H9 (cell line): ENCODE measurements at places on chromosomes 2 and 18. TPM values are rescaled to one million over a fixed set of nuclear protein-coding genes. Genes with fewer than 3 reads are reported as not detected.

- H3K27me3 ChIP-seq, result peaks cover 40% of the 10 kb centered on the region
- DNase-seq, result no peak
- no peak overlapping the region for H3K27ac ChIP-seq
- peak overlapping the region; percentile 70 for H3K4me3 ChIP-seq
Measured at GRCh38 chr18:37567061-37567993, 1.7 kb upstream of the CELF4 start.

GRCh38 chr2:205571360-205571959 lies 110.8 kb upstream of the NRP2 start:
- no peak overlapping the region for H3K27ac ChIP-seq
- H3K27me3 ChIP-seq, result no peaks in the 10 kb centered on the region
- DNase-seq, result no peak
- peaks cover 12% of the 10 kb centered on the region for H3K36me3 ChIP-seq
- H3K4me1 ChIP-seq, result no peaks in the 10 kb centered on the region

- H3K36me3 ChIP-seq, result no peaks in the 10 kb centered on the region; the same call in 2 of the 3 replicates
- H3K27me3 ChIP-seq, result no peaks in the 10 kb centered on the region; the same call in 1 of the 2 replicates
Measured at GRCh38 chr18:43060020-43060419, 55.5 kb downstream of the RIT2 start.

LAMA1 gene
- 28.7 and 28.8 TPM in 2 replicates for total RNA-seq

- H3K27ac ChIP-seq, result no peak overlapping the region
- H3K27me3 ChIP-seq, result no peaks in the 10 kb centered on the region
- DNase-seq, result no peak
- no peaks in the 10 kb centered on the region for H3K4me1 ChIP-seq
- H3K36me3 ChIP-seq, result no peaks in the 10 kb centered on the region
Measured at GRCh38 chr2:236600892-236601291, 31.3 kb downstream of the ACKR3 start.

POTEE gene
- total RNA-seq, result 1.1 and 1.2 TPM in 2 replicates

EGR4 gene
- total RNA-seq, result 0.85 and 1.2 TPM in 2 replicates

DNA sequence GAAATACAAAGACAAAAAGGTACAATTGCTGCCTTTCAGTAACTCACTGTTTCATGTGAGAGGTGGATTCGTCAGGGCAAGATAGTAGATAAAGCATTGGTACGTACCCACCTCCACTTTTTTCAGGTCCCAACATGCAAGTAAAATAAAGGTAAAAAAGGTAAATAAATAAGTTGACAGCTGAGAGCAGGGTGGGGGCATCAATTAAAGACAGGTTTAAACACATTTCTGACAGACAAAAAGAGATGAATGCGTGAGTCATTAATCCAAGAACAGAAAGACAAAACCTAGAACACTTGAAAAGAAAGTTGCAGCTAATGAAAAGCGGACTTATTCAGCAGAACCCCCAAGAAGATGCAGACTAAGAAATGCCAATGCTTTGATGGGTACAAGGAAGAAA lies 979.6 kb upstream of the CDH2 start:
- no peaks in the 10 kb centered on the region for H3K27me3 ChIP-seq
- H3K36me3 ChIP-seq, result no peaks in the 10 kb centered on the region
- no peak overlapping the region for H3K4me3 ChIP-seq
- no peak overlapping the region for H3K27ac ChIP-seq
- DNase-seq, result no peak
- H3K4me1 ChIP-seq, result peaks cover 3% of the 10 kb centered on the region; the same call in 1 of the 2 replicates

CYP20A1 gene
- total RNA-seq, result 21.9 and 23.5 TPM in 2 replicates

DNA sequence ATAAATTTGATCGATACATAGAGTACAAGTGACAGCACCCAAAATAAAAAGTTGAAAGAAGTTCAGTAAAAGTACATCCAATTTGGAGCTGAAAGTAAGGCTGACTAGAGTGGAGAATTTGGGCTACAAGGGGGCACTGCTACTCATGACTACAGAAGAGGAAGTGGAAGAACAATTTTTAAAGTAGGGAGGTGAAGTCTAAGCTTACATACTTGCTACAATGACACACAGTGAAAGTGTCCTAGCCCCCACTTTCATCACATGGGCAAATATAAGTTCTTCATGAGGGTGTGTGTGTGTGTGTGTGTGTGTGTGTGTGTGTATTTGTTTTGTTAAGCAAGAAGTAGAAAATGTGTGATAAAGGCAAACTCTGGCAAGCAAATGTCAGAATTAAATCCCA lies 45.7 kb downstream of the MAP3K2 start:
- no peaks in the 10 kb centered on the region for H3K4me1 ChIP-seq
- H3K27ac ChIP-seq, result no peak overlapping the region
- no peaks in the 10 kb centered on the region; the same call in 2 of the 3 replicates for H3K36me3 ChIP-seq
- no peak for DNase-seq
- no peak overlapping the region for H3K4me3 ChIP-seq
- no peaks in the 10 kb centered on the region for H3K27me3 ChIP-seq

GRCh38 chr2:179177694-179178093 lies 86.9 kb downstream of the SESTD1 start:
- H3K36me3 ChIP-seq, result peaks cover 4% of the 10 kb centered on the region
- H3K27ac ChIP-seq, result no peak overlapping the region
- H3K27me3 ChIP-seq, result no peaks in the 10 kb centered on the region
- no peak overlapping the region for H3K4me3 ChIP-seq
- no peak for DNase-seq

DNA sequence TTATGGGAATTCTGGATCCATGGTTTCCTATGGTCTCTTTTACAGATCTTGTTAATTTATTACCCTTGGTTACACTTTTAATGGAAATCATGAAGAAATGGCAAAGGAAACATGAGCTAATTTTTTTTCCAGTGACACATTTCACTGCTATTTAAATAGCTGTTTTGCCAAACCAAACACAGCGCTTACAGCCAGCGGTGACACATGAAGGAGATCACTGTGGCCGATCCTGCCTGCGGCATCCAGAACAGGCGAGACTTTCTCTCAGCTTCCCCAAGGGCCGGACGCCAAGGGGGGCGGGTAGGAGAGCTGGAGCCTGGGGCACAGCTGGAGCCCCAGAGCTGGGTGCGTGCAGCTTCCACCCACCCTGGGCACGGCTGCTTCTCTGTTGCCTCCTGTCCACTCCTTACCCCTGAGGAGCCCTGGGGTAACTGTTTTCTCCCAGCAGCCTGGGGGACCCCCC lies 81.4 kb upstream of the PKDCC start:
- no peak for DNase-seq
- H3K27me3 ChIP-seq, result no peaks in the 10 kb centered on the region
- no peak overlapping the region for H3K27ac ChIP-seq
- H3K4me3 ChIP-seq, result no peak overlapping the region
- H3K36me3 ChIP-seq, result no peaks in the 10 kb centered on the region
- H3K4me1 ChIP-seq, result peaks cover 6% of the 10 kb centered on the region; the same call in 1 of the 2 replicates

APCDD1 gene
- 1.2 and 1.8 TPM in 2 replicates for total RNA-seq

SMYD5 gene
- 41.7 and 45.2 TPM in 2 replicates for total RNA-seq

- H3K4me1 ChIP-seq, result no peaks in the 10 kb centered on the region
- H3K36me3 ChIP-seq, result no peaks in the 10 kb centered on the region; the same call in 1 of the 2 replicates
- H3K27me3 ChIP-seq, result 0 out of 2 replicates have a peak, but pooled peaks cover 1% of the 10 kb centered on the region
- no peak overlapping the region for H3K4me3 ChIP-seq
Measured at GRCh38 chr2:173831312-173832229, 133.6 kb downstream of the SP3 start.

RASGRP3 gene
- total RNA-seq, result not detected in 2 replicates

GRCh38 chr2:170530803-170531564 lies 184.2 kb upstream of the SP5 start:
- H3K4me3 ChIP-seq, result no peak overlapping the region
- no peaks in the 10 kb centered on the region for H3K4me1 ChIP-seq
- no peaks in the 10 kb centered on the region for H3K27me3 ChIP-seq
- no peaks in the 10 kb centered on the region for H3K36me3 ChIP-seq
- DNase-seq, result no peak

SH2D6 gene
- total RNA-seq, result 0.61 TPM in 2 replicates

GRCh38 chr2:174581491-174581890 lies 16.1 kb downstream of the WIPF1 start:
- no peaks in the 10 kb centered on the region for H3K27me3 ChIP-seq
- H3K4me3 ChIP-seq, result no peak overlapping the region
- H3K4me1 ChIP-seq, result peaks cover 11% of the 10 kb centered on the region; the same call in 1 of the 2 replicates
- DNase-seq, result no peak
- H3K36me3 ChIP-seq, result no peaks in the 10 kb centered on the region

GRCh38 chr18:24862201-24862816 lies 401.9 kb downstream of the HRH4 start:
- H3K4me1 ChIP-seq, result peaks cover 2% of the 10 kb centered on the region; the same call in 1 of the 2 replicates
- DNase-seq, result peak; percentile 37
- no peaks in the 10 kb centered on the region for H3K36me3 ChIP-seq
- H3K27ac ChIP-seq, result no peak overlapping the region

ITGB6 gene
- total RNA-seq, result not detected in 2 replicates

CRACDL gene
- 0.29 and 0.48 TPM in 2 replicates for total RNA-seq

TLX2 gene
- total RNA-seq, result 0.20 and 0.26 TPM in 2 replicates

DNA sequence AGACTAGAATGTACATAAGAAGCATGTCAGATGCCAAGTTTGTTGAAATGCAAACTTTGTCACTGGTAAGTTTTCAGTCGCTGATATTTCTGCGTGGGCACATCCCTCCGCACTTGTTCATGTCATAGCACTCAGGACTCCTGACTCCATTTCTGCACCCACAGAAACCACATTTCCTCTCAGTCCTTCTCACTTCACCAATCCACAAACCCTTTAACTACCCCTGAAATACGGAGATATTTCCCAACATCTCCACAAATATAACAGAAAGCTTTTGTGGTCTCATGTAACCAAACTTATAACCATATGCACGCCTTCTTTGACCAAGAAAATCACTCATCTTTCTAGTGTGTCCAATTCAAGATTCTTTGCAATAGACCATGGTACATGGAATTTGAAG lies 276.9 kb upstream of the ERBB4 start:
- no peaks in the 10 kb centered on the region for H3K27me3 ChIP-seq
- H3K36me3 ChIP-seq, result no peaks in the 10 kb centered on the region
- DNase-seq, result no peak
- H3K4me1 ChIP-seq, result no peaks in the 10 kb centered on the region
- no peak overlapping the region for H3K4me3 ChIP-seq
- no peak overlapping the region for H3K27ac ChIP-seq

DNA sequence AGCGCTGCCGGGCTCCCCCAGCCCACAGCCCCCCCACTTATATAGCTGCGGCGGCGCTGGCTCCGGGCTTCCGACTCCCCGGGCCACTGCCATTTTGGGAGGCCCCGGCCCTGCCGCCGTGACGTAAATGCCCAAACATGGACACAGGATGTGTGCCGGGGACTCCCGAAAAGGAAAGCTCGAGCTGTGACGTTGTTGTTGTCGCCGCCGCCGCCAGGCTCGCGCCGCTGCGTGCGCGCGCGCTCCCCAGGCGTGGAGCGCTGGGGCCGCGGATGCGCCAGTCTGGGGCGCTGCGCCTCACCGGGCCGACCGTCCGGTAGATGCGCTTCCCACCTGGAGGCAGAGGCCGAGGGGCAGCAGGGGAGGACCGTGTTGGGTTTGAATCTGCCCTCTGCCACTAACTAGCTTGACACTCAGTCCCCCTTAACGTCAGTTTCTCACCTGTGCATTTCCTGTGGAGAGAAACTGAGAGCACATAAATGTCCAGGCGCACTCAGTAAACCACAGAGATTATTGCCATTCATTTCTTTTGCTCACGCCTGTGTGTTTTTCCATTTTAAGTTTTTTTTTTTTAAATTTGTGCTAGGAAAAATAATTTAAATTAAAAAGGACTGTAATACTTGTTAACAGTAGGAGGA lies at the start of gene EGR4:
Gene EGR4, minus strand, starts transcription at position 15 of the 638 bp plus-strand sequence. CDS start 231 bp downstream, outside the sequence.
- peak; percentile 94 for DNase-seq
- H3K4me3 ChIP-seq, result peak within 1 kb of the TSS; percentile 67
- no peaks in the 10 kb centered on the region for H3K36me3 ChIP-seq
- no peak within 1 kb of the TSS for H3K27ac ChIP-seq

- H3K27ac ChIP-seq, result no peak overlapping the region
- H3K4me3 ChIP-seq, result no peak overlapping the region
- H3K4me1 ChIP-seq, result no peaks in the 10 kb centered on the region
- no peaks in the 10 kb centered on the region for H3K27me3 ChIP-seq
- no peaks in the 10 kb centered on the region for H3K36me3 ChIP-seq
Measured at GRCh38 chr2:49288113-49288705, 133.9 kb upstream of the FSHR start.

DNA sequence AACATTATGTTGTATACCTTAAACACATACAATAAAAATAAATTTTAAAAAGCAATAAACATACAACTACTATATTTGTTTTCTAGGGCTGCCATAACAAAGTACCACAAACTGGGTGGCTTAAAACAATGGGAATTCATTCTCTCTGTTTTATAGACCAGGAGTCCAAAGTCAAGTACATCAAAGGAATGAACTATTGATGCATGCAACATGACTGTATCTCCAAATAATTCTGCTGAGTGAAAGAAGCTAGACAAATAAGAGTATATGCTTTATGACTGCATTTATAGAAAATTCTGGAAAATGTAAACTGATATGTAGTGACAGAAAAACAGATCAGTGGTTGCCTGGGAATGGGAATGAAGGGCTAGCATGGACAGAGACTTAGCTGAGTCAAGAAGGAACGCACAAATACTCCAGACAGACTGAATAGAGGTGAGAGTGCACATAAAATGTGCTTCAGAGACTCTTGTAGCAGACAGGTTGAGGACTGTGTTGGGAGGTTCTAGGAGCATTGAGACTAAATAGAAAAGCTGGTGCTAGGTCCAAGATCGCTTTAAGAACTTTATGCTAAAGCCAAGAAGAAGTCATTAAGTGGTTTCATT lies 11.0 kb upstream of the PLA2R1 start:
- no peak overlapping the region for H3K27ac ChIP-seq
- DNase-seq, result no peak

DCDC2C gene
- total RNA-seq, result not detected in 2 replicates

GRCh38 chr2:164719996-164720941 lies 99.0 kb upstream of the GRB14 start:
- no peaks in the 10 kb centered on the region for H3K36me3 ChIP-seq
- no peaks in the 10 kb centered on the region for H3K4me1 ChIP-seq
- no peak overlapping the region for H3K4me3 ChIP-seq
- H3K27ac ChIP-seq, result no peak overlapping the region
- H3K27me3 ChIP-seq, result no peaks in the 10 kb centered on the region

DNA sequence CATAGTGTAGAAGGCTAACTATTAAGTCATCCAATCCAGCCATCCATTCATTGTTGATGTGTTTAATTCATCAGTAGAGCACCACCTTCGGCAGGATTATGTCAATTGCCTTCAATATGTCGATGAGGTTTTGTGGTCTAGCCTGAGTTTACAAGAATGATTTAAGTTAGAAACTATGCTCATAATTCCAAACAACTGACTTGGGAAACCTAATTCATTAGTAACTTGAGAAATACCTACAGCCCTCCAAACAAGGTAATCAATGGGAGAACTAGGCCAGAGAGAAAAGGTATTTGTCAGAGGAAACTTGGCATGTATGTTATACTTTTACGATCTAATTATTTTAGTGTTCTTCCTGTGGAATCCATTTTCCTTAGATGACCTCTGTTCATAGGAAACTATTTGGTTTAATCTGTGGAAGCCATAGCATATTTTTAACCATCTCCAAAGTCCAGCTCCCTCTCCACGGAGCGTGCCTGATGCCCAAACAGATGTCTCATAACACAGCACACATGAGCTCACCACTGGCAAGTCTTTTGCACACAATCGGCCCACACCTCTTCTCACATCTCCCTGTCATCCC lies 148.5 kb downstream of the GFPT1 start:
- H3K27me3 ChIP-seq, result no peaks in the 10 kb centered on the region
- H3K36me3 ChIP-seq, result peaks cover 4% of the 10 kb centered on the region
- no peak for DNase-seq
